ENCODE measurements at places on chromosomes 5 and 9.

DNA sequence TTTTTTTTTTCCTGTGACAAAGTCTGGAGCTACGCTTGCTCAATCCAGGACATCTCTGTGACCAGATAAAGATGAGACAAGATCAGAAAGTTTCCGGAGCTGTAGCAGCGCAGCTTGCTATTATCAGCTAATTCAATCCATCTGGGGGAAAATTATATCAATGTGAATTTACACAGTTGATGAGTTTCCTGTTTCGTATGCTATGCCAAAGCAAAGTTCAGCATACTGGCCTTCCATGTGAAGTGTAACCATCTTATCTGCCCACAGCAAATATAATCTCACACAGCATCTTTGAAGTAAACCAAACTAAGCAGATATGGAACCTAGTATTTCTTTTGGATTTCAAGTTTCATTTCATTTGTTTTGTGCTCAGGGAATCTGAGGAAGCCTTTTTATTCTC, 1767.7 kb downstream of the EFNA5 start:
- no peak for DNase-seq

DNA sequence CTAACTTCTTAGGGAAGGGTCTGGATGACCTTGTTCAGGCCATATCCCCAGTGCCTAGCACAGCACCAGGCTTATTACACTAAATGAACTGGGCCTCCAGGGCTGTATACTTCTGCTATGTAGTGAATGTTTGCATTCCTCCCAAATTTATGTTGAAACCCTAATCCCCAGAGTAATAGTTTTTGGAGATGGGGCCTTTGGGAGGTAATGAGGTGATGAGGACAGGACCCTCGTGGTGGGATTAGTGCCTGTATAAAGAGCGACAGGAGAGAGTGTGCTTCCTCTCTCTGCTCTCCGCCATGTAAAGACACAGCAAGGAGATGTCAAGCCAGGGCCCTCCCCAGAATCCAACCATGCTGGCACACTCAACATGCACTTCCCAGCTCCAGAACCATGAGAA, 148.3 kb downstream of the SEC61B start:
- DNase-seq: no peak

DNA sequence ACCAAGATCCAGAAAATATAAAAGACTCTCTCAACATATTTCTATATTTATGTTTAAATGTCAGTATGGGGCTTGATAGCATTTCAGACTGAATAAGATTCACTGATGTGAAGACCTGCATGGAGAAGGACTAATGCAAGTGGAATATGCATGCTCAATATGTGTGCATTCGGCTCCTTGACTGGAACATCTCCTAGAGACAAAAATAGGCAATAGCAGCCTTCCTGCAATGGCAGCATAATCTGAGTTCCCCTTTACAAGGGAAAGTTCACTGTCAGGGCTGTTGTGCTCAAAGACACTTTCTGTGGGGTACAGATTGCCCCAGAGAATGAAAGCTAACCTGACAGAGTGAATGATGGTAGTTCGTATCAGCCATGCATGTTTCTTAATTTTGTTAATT, 42.4 kb downstream of the STARD4 start:
- no peak for DNase-seq

GRCh38 chr9:29691145-29691544, 2117.9 kb upstream of the C9orf72 start:
- DNase-seq: no peak

- no peak for DNase-seq
These were observed 750.0 kb upstream of the ZNF608 start for GRCh38 chr5:125496393-125496792.

GRCh38 chr5:141641634-141642267, 5.0 kb downstream of the RELL2 start:
- DNase-seq: no peak

GRCh38 chr9:89382026-89382986, 64.0 kb downstream of the SECISBP2 start:
- DNase-seq: no peak

DNA sequence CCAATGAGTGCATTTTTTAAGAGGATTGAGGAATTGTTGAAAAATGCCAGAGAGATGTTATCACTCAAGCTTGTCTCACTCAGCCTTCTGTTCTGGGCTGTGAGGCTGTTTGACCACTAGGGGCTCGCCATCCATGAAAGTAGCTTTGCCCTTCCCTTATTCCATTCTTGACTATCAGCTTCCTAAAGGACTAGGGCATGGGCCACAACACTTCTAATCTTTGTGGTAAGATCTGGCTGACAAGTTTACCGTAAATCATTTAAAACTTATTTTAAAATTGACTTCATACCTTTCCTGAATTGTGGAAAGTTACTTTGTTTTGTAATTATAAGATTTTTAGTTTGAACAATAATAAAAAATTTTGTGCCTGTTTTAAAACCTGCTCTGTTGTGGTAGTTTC, 49.5 kb downstream of the TJP2 start:
- no peak for DNase-seq

- DNase-seq: no peak
These were observed 11.3 kb downstream of the FLT4 start for GRCh38 chr5:180637962-180638680.

- no peak for DNase-seq
These were observed 776.6 kb downstream of the CDH12 start for GRCh38 chr5:22076586-22076985.

Measured in activated CD4-positive, alpha-beta T cell treated with anti-CD3 and anti-CD28 coated beads for 4 hours (primary cell).